ENCODE measurements at places on chromosomes 11 and 22.

DNA sequence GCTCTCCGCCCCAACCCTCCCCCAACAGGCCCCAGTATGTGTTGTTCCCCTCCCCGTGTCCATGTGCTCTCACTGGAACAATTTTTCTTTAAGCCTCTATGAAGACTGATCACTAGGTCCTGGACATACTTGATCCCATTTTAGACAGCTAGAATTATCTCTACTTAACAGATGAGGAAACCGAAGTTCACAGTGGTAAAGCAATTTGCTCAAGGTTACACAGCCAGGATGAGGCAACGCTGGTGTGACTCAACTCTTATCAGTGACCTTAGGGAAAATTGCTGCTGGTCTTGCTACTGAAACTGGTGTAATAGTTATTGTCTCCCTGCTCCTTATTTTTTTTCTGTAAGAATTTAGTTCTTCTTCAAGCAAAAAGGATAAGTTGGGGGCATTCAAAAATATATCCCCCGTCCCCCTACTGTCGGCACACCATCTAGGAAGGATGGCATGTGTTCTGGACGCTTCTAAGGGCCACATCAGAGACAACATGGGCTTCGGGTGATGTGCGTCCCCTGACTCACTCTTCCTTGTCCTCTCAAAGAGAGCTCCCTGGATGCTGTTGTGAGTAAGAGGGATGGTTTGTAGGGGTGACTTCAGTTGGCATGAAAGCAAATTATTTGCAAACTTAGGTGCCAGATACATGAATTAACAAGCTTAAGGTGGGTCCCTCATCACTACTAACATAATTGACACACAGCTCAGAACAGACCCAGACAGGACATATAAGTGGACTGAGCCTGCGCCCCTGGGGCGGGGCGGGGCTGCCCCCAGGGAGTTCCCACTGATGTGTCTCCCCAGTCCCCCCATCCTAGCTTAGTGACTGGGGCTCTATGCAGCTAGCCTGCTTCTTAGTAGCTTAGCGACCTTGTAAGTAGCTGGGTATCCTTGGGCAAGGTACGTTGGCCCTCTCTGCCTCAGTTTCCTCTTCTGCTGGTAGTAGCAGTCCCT is 23.6 kb upstream of the ALX4 start:
- DNase-seq, result no peak

DNA sequence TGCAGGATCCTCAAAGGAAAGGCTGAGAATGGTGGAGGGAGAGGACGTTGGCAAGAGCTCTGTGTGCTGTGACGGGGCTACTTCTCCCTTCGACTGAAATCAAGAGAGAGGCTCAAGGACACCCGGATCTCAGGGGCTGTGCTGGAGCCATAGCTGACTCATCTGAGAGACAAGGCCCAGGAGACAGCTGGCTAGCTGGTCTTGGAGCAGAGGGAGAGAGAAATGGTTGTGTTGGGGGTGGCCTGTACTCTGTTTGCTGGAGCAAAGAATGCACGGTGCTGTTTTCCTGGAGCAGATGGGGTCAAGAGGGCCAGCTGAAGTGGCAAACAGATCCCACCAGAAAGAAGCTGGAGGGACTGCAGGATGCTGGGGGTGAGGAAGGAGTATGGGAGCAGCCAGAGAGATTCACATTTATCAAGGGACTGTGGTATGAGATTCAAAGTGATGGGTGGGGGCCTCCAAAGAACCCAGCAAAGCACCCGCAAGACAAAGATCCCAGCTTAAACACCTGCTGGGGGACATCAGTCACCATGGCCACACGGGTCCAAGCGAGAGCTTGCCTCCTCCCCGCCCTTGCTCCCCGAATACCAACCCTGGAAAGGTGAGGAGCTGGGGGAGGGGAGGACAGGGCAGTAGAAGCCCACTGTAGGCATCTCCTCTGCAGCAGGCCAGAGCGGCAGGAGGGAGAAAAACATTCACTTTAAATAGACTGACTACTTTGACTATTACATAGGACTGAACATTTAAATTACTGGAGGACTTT is 40.8 kb downstream of the MAP6 start:
- DNase-seq, result no peak

DNA sequence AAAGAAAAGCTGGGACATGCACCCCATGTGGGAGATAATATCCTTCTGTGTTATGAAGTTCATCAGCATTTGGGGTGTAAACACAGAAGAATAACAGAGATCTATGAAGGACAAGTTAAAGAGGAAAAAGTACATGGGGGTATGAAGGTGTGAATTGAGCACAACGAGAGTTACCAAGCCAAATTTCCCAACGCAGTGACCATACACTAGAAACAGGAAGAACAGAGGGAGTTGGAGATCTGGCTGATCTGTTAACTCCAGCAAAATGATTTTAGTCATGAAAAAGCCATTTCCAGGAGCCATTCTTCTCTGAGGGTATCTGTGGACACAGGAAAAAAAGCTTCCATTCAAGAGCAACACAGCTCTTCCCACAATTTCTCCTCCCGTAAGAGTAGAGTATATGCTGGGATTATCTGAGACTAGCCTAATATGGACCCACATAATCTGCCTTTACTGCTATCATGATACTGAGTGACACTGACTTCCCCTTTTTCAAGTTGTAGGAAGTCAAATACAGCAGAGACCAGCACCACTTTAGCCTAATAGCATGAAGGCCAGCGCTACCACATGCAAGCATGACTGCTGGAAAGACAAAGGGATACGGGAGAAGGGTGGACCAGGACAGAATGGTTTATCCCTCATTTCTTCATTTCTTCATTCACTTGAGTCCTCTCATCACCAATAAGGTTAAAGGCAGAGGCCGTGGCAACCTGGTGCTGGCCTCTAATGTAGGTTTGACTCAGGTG is 19.6 kb upstream of the OR8D2 start:
- DNase-seq, result no peak

DNA sequence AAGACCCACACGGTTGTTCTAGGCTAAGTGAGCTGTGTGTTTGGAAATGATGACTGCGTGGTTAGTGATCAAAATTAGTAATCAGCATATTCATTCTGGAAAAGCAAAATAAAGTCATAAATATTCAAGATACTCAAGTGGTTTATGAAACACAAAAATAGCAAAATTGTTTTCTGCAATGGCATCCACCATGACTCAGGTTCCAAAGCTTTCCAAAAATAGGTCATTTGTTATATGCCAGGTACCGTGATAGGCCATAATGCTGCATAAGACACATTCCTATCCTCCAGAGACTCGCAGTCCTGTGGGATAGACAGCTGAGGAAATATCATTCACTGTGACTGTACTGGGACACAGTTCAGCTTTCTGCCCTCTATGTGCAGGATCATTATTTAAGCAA is 2.4 kb upstream of the ATL3 start:
- no peak for DNase-seq

Measured in head of caudate nucleus (tissue), 42 donors.